Activated naive CD8-positive, alpha-beta T cell treated with anti-CD3 and anti-CD28 coated beads, Interleukin-2, amount 50 U/mL, for 16 hours (primary cell): ENCODE measurements at places on chromosomes 5 and 9.

GRCh38 chr5:32683125-32683524 is 28.0 kb upstream of the NPR3 start:
- DNase-seq = no peak

- no peak for DNase-seq
Measured at GRCh38 chr5:174454464-174454863, 269.9 kb upstream of the MSX2 start.

DNA sequence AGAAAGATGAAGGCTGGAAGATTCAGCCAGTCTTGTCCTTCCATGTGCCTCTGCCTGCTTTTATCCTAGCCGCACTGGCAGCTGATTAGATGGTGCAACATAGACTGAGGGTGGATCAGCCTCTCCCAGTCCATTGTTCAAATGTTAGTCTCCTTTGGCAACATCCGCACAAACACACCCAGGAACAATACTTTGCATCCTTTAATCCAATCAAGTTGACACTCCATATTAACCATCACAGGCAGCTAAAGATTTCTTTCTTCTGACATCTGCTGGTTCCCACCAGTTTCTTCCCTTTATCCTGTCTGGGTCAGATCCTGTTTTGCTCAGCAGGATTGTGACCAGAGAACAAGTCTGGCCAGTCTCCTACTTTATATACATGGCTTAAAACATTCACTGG is 276.5 kb upstream of the TYRP1 start:
- DNase-seq = no peak

- no peak for DNase-seq
Measured at GRCh38 chr5:41246376-41246775, 33.0 kb upstream of the C6 start.

GRCh38 chr5:159641371-159642039 is 274.8 kb upstream of the ADRA1B start:
- no peak for DNase-seq

DNA sequence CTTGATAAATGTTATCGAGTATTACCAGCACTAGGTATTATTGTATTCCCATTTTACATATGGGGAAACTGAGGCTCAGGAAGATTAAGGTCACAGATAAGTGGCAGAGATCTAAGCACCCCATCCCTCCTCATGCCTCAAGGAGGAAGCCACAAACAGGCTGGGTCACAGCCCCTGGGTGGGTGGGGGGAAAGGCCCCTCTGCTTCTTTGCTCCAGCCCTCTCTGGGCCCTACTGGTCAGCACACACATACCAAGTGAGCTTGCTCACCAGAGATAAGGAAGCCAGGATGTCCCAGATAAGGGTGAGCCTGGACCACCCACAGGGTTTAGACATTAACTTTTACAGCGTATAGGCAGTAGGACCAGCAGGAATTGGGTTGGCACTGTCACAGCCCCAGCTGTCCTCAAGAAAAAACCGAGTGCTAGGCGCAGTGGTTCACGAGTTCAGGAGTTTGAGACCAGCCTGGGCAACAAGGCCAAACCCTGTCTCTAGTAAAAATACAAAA is 45.3 kb downstream of the STK10 start:
- no peak for DNase-seq

- DNase-seq = no peak
Measured at GRCh38 chr9:79237861-79238260, 333.9 kb upstream of the TLE4 start.

- DNase-seq = no peak
Measured at GRCh38 chr5:68077349-68077894, 138.1 kb upstream of the PIK3R1 start.

- no peak for DNase-seq
Measured at GRCh38 chr5:113122053-113122452, 145.5 kb downstream of the DCP2 start.

GRCh38 chr5:75536694-75537360 is 25.1 kb downstream of the POLK start:
- DNase-seq = no peak

GRCh38 chr5:1497242-1497777 is 26.4 kb downstream of the LPCAT1 start:
- DNase-seq = no peak

- no peak for DNase-seq
Measured at GRCh38 chr5:31137676-31138075, 55.8 kb upstream of the CDH6 start.

DNA sequence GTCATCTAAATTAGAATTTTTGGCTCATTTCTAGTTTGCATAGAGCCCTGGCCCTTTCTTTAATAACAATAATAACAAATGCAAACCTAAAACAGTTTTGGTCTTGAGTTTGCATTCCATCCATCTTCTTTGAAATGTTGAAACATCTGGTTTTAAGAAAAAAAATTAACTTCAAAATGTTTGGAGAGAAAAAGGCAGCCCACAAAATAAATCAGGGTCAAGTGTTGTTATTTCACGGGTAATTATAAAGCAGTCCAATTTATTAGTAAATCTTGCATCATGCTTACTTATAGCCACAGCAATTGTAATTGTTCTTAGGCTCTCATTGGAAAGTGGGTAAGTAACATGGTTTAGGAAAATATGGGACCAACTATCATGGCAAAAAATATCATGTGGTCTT is 247.0 kb upstream of the MEF2C start:
- DNase-seq = no peak

DNA sequence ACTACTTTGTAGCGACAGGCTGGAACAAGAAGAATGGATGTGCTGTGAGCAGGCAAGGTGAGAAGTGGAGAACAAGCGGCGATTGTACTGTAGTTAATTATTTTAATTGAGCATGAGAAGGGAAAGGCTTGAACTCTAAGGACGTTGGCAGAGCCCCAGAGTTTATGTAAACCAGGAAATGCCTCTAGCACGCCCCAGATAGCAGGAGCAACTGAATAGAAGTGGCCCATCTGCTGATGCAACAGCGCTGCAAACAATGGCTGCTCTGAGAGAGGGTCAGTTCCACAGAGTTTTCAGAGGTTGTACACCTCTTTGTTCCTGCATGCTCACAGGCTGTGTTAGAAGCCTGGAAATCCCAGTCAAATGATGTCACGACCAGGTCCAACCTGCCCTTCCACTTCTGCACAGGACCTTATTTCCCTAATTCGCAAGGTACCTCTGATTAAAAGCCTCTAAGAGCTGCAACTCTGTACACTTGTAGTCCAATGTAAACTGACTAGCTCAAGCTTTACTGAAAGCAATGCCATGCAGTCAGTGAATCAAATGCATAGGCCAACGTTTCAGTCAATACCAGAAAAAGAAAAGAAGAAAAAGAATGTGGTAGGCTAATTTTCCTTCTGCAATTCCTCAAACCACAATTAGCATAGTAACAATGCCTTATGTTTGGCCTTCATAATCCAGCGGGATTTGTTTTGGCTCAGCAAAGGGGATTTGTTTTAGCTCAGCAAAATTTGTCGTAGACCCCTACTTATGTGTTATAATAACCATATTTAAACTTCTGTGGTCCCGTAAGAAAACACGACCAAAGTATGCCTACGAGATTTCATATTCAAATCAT is 119.6 kb upstream of the RETREG1 start:
- DNase-seq = no peak
